ENCODE measurements at places on chromosomes 5 and 9. TPM values are rescaled to one million over a fixed set of nuclear protein-coding genes. Genes with fewer than 3 reads are reported as not detected.

PRLR gene
- polyA plus RNA-seq: 1.5 TPM

DNA sequence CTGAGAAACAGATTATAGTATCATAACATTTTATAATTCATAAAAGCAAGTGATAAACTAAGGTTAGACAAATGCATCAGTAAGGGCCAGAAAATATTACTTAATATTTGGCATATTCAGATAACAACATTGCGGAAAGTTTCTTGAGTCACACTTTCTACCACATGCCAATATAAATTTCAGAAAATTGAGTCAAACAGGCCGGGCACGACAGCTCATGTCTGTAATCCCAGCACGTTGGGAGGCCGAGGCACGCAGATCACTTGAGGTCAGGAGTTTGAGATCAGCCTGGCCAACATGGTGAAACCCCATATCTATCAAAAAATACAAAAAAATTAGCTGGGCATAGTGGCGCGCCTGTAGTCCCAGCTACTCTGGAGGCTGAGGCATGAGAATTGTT lies 47.1 kb downstream of the SLC38A9 start:
- DNase-seq: no peak

SH3RF2 gene
- 4.5 TPM for polyA plus RNA-seq

DNA sequence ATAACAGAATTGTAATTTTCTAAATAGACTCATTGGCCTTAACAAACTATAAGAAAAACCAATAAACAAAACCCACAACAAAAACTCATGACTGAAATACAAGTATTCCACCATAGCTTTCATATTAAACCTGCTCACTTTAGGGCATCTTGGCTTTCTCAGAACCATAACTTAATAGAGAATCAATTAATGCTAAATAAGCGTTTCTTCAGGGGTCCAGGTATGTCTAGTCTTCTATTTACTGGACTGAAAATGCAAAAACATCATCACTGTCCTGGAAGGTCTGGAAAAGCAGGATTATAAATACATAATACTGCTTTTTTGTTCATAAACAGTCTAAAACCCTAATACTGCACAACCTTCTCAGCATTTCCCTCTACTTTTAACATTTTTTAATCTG lies 6.2 kb upstream of the SMIM27 start:
- no peak for DNase-seq

MLANA gene
- 0.77 TPM for polyA plus RNA-seq

- DNase-seq: no peak
Observed at GRCh38 chr9:135850737-135851136, 56.6 kb downstream of the CAMSAP1 start.

DELE1 gene
- 130 TPM for polyA plus RNA-seq

CCDC69 gene
- 4.5 TPM for polyA plus RNA-seq

DNA sequence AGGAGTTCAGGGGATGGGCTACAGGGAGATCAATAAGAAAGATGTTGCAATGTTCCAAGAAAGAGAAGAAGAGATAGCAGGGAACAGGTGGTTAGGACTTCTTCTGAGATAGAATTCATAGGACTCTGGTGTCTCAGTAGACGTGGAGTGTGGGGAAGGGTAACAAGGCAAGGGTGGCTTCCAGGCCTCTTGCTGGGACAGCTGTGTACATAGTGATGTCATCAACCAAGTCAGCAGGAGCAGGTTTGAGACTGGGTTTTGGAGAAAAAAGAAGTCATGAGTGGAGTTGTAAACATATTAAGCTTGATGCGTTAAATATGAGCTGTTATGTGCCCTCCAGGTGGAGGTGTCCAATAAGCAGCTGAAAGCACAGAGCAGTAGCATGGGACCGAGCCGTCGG lies 211.8 kb upstream of the RASEF start:
- no peak for DNase-seq

- DNase-seq: no peak
Observed at GRCh38 chr9:2126331-2126803, 111.2 kb downstream of the SMARCA2 start.

DNA sequence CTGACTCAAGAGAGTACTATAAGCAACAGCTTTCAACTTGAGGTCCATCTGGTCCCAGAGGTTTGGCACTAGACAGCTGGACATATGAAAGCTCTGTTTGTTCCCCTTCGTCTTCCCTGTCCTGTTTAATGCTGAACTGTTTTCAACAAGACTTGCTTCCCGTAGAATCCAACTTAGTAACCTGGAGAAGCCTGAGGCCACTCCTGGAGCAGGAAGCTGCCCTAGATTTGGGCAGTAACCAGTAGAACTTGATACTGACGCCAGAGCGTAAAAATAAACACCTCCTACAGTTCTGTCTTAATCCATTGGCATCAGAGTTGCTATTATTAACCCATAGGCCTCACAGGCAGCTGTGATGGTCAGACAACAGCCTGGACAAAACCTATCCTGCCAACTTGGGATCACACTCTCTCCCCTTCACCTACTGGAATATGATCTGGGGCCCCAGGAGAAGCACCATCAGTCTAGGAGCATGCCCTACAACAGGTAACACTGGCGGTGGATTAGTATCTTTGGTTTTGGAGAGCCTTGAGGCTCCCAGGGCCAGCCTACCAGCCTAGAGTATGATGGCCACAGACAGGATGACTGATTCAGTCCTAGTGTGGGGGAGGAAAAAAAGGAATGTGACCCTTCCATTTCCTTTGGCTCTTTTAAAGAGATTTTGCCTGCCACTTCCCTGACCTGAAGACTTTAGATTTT lies 29.2 kb downstream of the RUSC2 start:
- DNase-seq: no peak

DNA sequence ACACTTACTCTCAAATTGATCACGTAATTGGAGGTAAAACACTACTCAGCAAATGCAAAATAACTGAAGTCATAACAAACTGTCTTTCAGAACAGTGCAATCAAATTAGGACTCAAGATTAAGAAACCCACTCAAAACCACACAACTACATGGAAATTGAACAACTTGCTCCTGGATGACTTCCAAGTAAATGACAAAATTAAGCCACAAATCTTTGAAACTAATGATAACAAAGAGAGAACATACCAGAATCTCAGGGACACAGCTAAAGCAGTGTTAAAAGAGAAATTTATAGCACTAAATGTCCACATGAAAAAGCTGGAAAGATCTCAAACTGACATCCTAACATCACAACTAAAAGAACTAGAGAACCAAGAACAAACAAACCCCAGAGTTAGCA lies 540.5 kb upstream of the CDH18 start:
- DNase-seq: no peak

GRCh38 chr9:80881320-80881719 lies 808.0 kb downstream of the TLE1 start:
- no peak for DNase-seq

DNA sequence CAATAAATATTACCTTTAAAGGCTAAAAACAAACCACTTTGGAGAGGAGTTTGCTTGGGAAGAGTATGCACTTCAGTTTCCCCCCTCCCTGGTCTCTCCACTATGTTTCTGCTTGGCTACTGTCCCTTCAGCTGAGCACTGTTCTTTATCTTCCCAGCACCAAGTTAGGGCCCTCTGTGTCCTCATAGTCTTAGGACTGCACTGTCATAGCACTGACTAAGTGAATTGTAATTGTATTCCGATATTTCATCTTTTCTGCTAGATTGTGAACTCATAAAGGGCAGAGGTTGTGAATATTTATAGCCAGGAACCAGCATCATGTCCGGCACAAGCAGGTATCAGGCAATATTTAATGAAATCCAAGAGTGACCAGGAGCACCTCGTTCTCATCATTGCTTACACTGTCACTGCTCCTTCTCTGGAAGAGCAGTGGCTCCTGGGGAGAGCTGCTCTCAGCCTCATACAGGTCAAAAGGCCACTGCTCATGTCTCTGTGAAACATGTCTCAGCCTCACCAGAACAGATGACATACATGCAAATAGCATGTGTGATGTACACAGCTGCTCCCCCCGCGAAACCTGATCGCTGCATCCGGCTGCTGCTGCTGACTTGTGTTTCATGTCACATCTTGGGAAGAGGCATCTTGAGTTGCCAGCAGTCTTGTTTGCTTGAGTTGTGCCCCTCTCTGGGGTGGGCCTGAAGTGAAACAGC lies 279.7 kb upstream of the MSX2 start:
- no peak for DNase-seq

DNA sequence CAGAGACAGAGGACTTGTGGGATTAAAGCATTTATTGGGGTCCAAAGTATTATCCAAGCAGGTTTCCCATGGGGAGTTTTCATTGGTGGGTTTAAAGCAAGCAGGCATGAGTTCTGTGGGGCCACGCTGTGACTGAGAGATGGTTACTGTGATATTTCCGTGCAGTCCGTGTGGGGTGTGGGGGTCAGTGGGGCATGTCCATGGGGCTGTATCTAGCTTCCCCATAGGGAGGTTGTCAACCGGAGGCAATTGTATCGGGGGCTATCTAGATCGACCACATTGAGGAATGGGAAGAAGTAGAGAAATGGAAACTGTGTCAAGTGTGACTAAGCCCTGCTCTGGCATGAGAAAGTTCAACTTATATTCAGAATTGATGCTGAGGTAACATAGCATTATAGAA lies 7.1 kb upstream of the RPS23 start:
- DNase-seq: no peak

GRCh38 chr9:120110520-120110919 lies 469.4 kb downstream of the CDK5RAP2 start:
- DNase-seq: no peak

NXNL2 gene
- polyA plus RNA-seq: 4.2 TPM

SLC1A1 gene
- polyA plus RNA-seq: 1.7 TPM

UNC5A gene
- polyA plus RNA-seq: 0.23 TPM

Measured in left renal pelvis (tissue), 4 donors.